ENCODE measurements at places on chromosomes 5 and 9. TPM values are rescaled to one million over a fixed set of nuclear protein-coding genes. Genes with fewer than 3 reads are reported as not detected.
A peak's percentile ranks its signal among the peaks of the same experiment; 100 is the strongest.

DNA sequence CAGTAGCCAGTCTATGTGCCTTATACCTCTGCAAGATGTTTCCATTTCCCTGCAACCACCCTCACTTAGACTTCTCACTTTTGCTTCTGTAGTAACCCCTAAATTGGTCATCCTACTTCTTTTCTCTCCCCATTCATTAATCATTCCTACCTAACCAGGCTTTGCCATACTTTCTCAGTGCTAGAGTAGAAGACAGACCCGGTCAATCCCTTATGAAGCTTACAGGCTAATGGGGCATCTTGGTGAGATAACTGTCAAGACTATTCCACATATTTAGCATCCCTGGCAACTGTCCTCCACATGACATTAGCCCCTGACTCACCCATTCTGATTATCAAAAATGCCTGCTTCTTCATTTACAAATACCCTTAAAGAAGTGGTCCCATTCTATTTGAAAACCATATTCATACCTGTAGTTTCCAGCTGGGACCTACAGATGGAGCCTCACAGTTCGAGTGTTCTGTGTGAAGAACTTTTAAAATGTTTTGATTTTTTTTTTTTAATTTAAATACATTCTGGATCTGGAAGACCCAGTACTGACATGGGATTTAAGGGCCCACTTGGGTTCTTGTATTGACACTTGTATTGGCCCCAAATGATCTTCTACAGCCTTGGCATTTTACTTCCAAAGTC lies 21.0 kb downstream of the F2RL2 start:
- no peak for DNase-seq

Gene SPATA6L
- polyA plus RNA-seq: 2.5 TPM

DNA sequence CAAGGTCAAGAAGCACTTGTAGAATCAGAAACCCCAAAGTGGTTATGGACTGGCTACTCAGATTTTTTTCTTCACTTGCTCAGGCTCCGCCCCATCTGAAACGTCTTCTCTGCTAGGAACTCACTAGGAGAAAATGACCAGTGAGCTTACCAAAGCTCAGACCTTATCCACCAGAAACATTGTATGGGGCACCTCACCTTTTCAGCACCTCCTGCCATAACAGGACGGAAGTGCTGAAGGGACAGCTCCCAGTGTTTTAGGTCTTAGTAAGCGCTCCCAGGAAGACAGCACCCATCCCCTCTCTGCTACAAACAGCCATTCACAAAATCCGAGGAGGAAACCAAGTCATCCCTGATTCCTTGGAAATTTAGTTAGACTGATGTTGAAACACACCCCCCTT lies 1.2 kb upstream of the GABRA1 start:
- peak; percentile 22 for DNase-seq

Gene C6
- polyA plus RNA-seq: 0.32 TPM

Gene ADAMTS2
- polyA plus RNA-seq: 28.3 TPM

Gene S1PR3
- polyA plus RNA-seq: 29.1 TPM

GRCh38 chr5:40743771-40744170 lies 12.0 kb downstream of the TTC33 start:
- no peak for DNase-seq

Gene UAP1L1
- 1.4 TPM for polyA plus RNA-seq

DNA sequence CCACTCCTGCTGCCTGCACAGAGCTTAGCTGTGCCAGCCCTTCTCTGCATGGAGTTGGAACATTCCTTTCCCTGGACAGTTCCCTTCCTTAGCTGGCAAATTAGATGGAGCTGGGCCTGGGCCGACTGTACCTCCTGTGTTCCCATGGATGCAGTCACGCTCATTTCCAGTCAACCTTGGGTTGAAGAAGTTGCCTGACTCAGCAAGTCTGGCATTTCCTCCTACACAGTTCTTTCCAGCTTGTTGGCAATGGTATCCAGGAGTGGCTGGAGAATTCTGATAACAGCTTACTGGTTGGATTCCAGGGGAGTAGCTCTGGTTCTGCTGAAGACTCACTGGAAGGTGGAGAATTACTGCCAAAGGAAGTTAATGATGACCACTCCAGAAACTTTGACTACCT lies 9.2 kb upstream of the TAF1L start:
- DNase-seq: no peak

- no peak for DNase-seq
Observed at GRCh38 chr5:69331528-69332445, 814 bp downstream of the CCDC125 start.

GRCh38 chr9:72363908-72364678 lies 915 bp downstream of the ZFAND5 start:
- peak; percentile 65 for DNase-seq

Gene DNM1
- polyA plus RNA-seq: 38.7 TPM

GRCh38 chr5:39019254-39019653 lies 54.9 kb downstream of the RICTOR start:
- no peak for DNase-seq

Gene GTF2H2
- not detected for polyA plus RNA-seq

Gene NUTM2G
- polyA plus RNA-seq: 0.73 TPM

- no peak for DNase-seq
Observed at GRCh38 chr5:80216096-80216495, 39.8 kb downstream of the SERINC5 start.

DNA sequence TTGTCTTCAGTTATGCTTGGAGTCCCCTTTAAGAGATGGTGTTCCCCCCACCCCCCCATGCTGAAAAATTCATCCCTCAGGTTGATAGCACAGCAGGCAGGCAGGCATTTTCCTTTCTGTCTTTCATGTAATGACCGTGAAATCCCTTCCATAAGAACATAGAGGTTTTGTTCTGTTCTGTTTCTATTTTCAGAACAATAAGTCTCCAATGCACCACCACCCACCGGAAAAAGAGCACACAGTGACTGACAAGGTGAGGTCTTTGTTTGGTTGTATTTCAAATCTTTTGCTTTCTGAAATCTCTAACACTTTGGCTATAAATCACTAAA lies 52.4 kb downstream of the DMRT2 start:
- DNase-seq: no peak

DNA sequence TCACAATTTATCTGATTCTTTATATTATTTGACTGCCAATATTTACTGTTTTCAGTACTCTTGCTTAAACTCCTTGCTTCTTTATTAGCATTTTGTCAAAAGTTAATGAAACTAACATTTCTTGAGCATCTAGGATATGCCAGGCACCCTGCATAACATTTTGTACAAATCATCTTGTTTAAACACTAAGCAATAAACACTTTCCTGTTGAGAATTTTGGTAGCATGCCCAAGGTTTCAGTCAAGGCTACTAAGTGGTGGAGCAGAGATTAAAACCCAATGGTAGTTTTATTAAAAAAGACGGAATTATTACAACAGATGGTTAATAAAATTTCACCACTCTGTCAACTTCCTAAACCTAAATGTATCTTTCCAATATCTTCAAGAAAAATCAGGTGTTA lies 43.2 kb downstream of the SKIC3 start:
- no peak for DNase-seq

- no peak for DNase-seq
Observed at GRCh38 chr9:114237781-114238180, 82.4 kb downstream of the COL27A1 start.

Gene FRRS1L
- polyA plus RNA-seq: 1.4 TPM

Data from muscle of arm (tissue), 14 donors.